ENCODE measurements at places on chromosomes 4 and X.

DNA sequence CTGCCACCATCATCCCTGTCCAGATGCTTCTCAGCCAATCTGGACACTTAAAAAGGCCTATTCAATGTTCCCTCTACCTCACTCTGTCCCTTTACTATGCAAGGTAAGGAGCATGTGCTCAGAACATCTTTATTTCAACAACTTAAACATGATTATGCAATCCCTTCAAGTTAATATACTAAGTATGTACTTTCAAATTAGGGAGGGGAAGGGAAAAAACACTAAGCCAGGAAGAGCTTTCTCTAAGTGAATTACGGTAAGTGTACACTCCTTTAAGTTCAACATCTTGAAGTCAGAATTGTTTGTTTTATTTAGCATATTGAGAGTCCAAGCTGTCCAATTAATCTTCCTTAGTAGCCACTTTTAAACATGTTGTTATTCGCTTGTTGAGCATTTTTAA lies 14.1 kb downstream of the SLC10A7 start:
- no peak for DNase-seq

DNA sequence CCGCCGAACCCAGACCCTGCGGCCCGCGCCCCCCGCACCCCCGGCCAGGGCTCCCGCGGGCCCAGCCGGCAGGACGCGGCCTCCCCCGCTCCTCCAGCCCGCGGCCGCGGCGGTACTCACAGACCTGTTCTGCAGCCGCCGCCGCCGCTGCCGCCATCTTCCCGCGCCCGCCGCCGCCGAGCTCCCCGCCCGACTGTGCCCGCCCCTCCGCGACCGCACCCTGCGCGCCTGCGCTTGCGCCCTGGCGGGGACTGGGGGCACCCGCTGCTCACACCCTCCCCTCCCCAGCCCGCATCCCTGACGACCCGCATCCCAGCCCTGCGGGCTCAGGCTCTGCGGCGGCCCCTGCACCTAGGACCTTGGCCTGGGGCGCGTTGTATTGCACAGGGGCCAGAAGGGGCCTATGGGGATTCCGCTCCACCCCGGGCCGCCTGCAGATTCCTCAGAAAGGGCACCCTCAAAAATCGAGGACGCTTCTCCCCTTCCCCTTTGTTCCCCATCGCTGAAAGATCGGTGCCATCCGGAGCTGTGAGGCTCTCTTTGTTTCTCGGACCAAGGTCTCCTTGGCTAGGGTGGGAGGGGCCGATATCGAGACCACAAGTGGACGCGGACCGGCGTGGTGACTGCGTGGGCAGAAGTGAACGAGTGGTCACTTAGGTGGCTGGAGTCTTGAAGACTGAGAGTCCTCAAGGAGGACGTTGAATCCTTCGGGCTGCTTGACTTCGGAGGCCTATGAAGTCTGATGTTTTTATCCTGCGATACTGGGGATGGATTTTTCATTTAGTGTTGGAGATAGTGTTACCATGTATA lies at the start of gene SGCB:
SGCB (minus strand) TSS at position 197 of the 810 bp plus-strand sequence; CDS start at position 157, 40 bp downstream.
- peak; percentile 76 for DNase-seq

DNA sequence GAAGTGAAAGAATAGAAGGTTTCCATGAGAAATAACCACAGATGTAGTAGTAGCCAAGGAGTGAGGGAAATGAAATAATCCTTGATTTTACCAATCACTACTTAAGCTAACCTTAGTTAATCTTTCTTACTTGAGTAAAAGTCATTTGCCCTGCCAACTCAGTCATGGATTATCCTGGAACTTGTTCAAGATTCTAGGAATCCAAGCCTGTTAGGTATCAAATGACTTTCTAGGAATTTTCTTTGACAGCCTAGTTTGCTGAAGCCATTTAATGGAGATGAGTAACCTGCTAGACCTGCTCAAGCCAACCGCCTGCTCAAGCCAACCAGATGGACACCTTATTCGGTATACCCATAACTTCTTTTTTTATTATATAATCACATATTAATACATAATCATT lies 180.5 kb downstream of the KLHL13 start:
- DNase-seq, result no peak

DNA sequence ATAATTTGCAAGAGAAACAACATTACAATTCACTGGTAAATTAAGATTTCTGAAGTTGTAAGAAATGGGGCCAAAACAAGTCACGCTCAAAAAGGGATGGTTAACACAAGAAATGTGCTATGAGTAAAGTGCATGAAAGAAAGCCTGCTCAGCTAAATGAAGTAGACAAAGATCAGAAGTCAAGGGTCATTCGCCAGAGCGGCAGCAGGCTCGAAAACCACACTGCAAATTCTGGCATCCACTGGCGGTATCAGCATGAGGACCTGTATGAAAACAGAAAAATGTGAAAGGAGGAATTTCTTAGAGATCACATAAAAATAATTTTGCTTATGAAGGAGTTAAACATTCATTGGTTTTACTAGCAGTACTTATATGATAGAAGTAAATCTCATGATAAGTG lies 49.6 kb downstream of the FBXL5 start:
- DNase-seq, result no peak

GRCh38 chr4:169909479-169909878 lies 116.7 kb downstream of the MFAP3L start:
- DNase-seq, result no peak

- no peak for DNase-seq
Observed at GRCh38 chr4:176780995-176781738, 11.6 kb downstream of the VEGFC start.

- DNase-seq, result no peak
Observed at GRCh38 chr4:86033171-86033570, 326.7 kb downstream of the MAPK10 start.

- no peak for DNase-seq
Observed at GRCh38 chr4:100898844-100899243, 381.0 kb upstream of the EMCN start.

- no peak for DNase-seq
Observed at GRCh38 chrX:17167915-17168314, 207.1 kb upstream of the NHS start.

GRCh38 chr4:84501721-84502267 lies 2.7 kb upstream of the NKX6-1 start:
- DNase-seq, result no peak

- DNase-seq, result no peak
Observed at GRCh38 chr4:102598762-102599374, 97.7 kb downstream of the NFKB1 start.
